Cortex of kidney (tissue), 1 donor: ENCODE measurements at places on chromosomes 5 and 9.

DNA sequence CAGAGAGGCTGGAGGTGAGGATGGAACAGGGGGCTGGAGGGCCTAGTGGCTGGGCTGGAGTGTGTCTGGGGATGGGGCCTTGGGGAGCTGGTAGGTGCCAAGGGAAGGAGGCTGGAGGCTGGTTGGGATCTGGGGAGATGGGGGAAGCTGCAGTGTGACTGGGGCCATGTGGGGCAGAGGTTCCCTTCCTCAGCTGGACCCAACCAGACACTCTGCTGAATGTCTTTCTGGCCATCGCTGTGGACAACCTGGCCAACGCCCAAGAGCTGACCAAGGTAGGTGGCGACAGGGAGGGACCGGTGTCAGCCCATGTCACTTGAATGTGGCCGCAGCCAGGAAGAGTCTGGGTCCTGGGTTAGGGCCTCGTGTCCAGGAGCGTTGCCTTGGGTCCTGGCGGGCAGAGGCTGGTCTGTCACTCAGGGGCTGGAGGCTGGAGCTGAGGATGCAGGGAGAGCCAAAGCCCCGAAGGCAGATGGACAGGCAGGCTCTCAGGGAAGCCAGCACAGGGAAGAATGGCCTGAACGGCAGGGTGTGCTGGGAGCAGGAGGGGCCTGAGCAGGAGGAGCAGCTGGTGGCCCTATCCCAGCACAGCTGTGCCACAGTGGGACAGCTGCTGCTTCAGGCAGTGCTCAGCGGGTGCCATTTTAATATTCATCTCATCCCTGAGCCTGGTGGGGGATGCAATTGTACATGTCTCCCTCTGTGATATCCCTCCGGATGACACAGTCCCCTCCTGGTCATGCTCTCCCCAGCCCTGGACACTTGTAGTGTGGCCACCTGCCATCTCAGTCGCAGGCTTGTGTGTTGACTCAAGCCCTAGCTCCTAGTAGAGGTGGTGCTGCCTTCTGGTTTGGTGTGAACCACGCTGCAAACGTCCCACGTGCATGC, 132.5 kb downstream of the CACNA1B start:
- no peak for DNase-seq

DNA sequence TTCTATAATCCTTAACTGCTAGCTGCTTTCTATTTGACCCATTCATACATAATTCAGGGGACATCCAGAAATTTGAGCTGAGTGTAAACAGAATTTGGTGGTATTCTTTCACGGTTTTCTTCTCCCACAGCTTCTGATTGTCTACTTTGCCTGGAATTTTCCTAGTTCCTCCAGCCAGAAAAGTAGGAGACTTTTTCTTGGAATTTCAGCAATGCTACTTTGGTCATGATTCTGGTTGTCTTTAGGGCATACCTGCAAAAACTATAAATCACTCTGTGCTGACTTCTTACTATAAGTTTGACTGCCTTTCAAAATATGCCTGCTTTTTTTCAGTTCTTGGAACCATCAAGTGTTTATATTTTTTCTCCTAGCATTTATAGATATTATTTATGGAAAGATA, 260.2 kb downstream of the TMEM38B start:
- DNase-seq, result no peak

- no peak for DNase-seq
These were observed 10.2 kb upstream of the NTRK2 start for GRCh38 chr9:84659313-84659712.

- DNase-seq, result no peak
These were observed 206.3 kb downstream of the CACNA1B start for GRCh38 chr9:138083873-138084272.

- DNase-seq, result no peak
These were observed 21.8 kb downstream of the IL9 start for GRCh38 chr5:135873831-135874230.

- DNase-seq, result no peak
These were observed 33.5 kb upstream of the FANCC start for GRCh38 chr9:95351051-95351450.

GRCh38 chr5:68265822-68266395, 50.4 kb downstream of the PIK3R1 start:
- no peak for DNase-seq

DNA sequence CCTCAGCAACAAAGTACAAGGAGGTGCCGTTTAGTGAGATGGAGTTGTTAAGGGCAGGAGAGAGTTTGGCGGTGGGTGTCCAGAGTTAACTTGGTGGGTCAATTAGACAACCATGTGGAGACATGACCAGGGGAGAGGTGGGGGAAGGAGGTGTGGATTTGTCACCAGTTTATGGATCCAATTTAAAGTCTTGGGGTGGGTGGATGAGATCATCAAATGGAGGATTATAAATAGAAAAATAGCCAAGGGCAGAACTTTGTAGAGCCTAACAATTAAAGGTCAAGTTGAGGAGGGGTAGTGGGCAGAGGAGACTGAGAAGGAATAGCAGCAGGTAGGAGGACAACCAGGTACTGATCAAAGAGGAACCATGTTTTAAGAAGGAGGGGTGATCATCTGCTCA, 108.7 kb upstream of the IL12B start:
- DNase-seq, result no peak

GRCh38 chr5:151703780-151704179, 17.1 kb upstream of the SPARC start:
- no peak for DNase-seq

- DNase-seq, result no peak
These were observed 4.1 kb downstream of the PAEP start for GRCh38 chr9:135565636-135566035.

DNA sequence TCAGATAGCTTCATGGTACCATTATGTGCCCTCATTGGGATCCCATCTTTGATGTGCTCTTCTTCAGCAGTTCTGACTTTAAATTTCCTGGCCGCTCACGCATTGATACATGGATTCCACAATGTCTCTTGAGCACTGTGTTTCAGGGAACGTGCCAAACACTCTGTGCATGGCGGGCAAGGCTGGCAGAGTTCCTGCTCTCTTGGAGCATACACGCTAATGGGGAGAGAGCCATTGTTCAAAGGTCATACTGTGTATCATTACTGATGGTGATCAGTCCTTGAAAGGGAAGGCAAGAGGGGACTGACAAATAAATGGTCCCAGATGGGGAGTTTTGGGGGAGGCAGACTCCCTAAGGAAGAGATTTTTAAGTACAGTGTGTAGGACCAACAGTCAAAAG, 52.3 kb downstream of the AMBP start:
- no peak for DNase-seq

DNA sequence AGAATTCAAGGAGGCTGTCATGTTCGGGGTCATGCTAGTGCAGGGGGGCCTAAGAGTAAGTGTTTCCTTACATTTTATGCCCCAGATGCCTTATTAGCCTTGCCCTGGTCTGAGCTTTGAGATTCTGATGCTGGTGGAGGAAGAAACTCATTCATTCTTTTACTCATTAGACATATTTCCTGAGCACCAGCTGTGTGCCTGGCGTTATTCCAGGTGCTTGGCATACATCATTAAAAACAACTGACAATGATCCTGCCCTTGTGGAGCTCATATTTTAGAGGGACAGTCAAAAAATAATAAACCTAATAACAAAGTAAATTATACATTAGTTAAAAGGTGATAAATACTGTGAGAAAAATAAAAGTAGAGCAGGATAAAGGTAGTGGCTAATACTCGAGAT, 138.9 kb upstream of the SGCD start:
- DNase-seq, result no peak

DNA sequence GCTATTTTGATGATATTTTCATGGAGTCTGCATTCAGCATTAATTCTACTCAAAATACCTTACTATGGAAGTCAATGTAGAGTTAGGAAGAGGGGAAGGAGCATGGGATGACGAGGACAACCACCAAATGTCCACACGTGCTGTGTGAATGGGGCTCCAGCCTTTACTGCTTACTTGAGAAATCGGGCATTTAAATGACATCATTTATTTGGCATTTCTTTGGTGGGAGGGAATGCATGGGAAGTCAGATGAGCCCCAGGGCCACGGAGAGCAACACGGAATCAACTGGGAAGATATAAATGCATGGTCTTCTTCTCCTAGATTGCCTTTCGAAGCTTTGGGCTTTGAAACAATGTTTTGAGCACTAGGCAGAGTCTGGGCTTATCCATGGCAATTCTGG, 458.5 kb upstream of the KLF4 start:
- DNase-seq, result no peak

DNA sequence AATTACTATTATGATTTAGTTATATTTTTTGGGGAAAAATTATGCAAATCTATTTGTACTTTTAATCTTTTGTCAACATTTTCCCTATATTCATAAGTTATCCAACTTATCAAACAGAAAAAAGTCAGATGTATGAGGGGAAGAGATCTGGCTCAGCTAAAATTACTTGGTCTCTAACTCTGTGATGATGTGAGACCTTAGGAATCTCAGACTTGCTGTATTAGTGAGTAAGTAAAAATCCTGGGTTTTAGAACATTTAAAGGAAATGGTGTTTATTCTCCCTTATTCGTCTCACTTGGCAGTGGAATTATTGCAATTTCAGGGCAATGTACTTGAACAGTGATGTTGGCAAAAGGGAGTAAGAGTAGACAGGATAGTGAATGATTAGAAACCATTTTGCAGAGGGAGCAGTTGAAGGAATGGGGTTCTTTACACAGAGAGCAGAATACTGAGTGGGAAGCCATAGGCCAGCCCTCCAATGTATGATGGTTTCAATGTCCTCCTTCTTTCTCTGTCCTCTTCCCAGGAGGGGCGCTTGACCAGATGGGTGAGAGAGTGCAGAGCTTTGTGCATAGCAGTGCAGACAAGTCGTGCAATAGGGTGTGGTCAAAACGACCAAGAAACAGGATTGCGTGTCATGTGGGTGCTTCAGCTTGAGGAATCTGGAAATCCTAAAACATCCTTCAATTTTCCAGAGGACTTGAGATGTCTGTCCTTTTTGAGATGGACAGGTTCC, 91.7 kb downstream of the TENT4A start:
- DNase-seq, result no peak

DNA sequence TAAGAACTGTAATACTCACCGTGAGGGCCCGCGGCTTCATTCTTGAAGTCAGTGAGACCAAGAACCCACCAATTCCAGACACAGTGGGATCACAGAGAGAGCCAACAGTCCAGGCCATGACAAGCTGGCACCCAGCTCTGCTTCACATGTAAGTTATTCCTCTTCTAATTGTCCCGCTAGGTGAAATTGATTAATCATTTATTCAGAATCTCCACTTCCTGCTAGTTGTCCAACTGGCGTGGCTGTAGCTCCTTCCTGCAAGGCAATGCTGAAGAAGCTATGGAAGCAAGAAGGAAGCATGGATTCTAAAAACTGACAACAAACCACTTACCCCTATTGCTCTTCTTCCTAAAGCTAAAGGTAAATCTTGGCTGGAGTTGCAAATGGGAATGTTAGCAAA, 30.0 kb upstream of the GLRX start:
- DNase-seq, result no peak

DNA sequence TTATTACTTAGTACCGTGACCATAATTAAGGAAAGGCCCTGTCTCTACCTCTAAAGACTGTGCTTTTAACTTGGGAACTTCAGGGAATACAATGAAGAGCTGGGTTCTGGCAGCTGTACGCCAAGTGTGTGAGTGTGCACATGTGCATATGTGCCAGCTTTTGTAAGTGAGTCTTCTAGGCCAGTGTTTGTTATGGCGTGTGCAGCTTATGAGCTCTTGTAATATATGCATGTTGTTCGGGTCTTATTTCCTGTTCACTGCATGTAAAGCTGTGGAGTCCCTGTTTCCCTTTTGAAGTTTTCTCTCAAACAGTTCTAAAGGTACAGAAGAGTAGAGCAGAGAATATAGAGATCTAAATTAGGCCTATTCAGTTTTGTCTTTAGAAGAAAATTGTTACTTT, 30.5 kb downstream of the TGFBR1 start:
- no peak for DNase-seq

DNA sequence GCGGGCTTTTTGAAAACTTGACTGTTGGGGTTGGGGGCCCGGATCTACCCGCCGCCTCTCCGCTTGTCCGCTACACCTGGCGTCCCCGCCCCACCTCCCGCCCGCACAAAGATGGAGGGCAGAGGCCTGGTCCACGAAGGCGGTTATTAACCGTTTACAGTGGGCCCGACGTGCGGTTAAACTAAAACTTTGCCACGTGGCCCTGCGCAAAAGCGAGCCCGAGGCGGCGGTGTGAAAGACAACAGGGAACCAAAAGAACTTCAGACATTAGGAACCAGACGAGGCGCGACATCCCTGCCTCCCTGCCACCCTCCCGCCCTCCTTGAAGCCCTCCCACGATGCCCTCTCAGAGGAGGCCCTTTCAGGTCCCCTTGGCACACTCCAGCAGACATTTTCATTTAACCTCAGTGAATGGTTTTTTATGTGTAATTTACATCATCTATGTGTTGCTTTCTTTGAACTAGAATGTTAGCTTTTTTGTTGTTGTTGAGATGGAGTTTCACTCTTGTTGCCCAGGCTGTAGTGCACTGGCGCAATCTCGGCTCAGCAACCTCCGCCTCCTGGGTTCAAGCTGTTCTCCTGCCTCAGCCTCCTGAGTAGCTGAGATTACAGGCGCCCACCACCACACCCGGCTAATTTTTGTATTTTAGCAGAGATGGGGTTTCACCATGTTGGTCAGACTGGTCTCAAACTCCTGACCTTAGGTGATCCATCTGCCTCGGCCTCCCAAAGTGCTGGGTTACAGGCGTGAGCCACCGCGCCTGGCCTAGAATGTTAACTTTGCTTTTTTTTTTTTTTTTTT, 999 bp upstream of the HNRNPA0 start:
- no peak for DNase-seq

- no peak for DNase-seq
These were observed 209.8 kb downstream of the TLE1 start for GRCh38 chr9:81479573-81479972.
